ENCODE measurements at places on chromosomes 6 and 20. TPM values are rescaled to one million over a fixed set of nuclear protein-coding genes. Genes with fewer than 3 reads are reported as not detected.

HDGFL1 gene
- total RNA-seq, result not detected

GJA1 gene
- 268 TPM for total RNA-seq

FRMD1 gene
- not detected for total RNA-seq

TUBB2A gene
- total RNA-seq, result 25.1 TPM

CST7 gene
- total RNA-seq, result 1.6 TPM

BPIFB2 gene
- not detected for total RNA-seq

KHDC1L gene
- total RNA-seq, result not detected

FGD2 gene
- total RNA-seq, result 2.3 TPM

SLC17A2 gene
- not detected for total RNA-seq

WFDC10B gene
- total RNA-seq, result not detected

PPP1R14C gene
- 91.5 TPM for total RNA-seq

UFL1 gene
- 25.2 TPM for total RNA-seq

PTCHD4 gene
- 1.1 TPM for total RNA-seq

PTPRK gene
- total RNA-seq, result 51.4 TPM

SMIM8 gene
- total RNA-seq, result 17.2 TPM

POFUT1 gene
- total RNA-seq, result 22.6 TPM

FUCA2 gene
- total RNA-seq, result 37.8 TPM

PSORS1C1 gene
- total RNA-seq, result 3.9 TPM

BMP2 gene
- total RNA-seq, result 3.0 TPM
